ENCODE measurements at places on chromosomes 16 and 17.

- peak; percentile 25 for DNase-seq
Observed at GRCh38 chr17:38601539-38602351, 4.0 kb downstream of the SRCIN1 start.

GRCh38 chr16:46721885-46722284 is 26.3 kb downstream of the MYLK3 start:
- DNase-seq, result peak; percentile 6

DNA sequence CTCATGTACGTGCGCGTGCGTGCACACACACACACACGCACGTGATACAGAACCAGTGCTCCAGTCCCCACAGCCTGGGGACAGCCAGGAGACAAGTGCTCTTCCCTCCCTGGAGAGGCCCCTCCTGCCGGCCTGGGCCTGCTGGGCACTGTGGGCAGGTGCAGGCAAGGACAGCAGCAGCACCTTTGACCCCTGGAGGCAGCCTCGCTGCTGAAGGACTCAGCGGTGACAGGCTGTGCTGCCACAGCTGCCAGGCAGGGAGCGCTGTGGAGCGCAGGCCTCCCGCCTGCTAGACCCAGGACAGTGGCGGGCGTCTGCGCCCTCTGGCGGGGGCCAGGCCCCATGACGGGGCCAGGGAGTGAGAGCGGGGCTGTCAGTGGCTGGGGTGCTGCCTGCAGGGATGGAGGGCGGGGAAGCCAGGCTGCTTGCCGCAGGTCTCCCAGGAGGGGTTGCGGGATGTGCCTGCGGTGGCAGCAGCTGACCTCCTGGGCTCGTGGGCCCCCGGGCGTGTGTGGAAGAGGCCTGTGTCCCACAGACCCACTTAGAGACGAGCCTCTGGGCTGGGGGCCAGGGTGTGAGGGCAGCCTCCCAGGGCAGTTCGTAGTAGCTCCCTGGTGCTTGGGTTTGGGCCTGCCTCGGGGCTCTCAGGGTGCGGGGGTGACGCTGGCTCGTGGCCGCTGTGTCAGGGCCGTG is 63.5 kb upstream of the PVALEF start:
- DNase-seq, result peak; percentile 47

GRCh38 chr17:50347117-50347893 is 1.4 kb downstream of the XYLT2 start:
- no peak for DNase-seq

DNA sequence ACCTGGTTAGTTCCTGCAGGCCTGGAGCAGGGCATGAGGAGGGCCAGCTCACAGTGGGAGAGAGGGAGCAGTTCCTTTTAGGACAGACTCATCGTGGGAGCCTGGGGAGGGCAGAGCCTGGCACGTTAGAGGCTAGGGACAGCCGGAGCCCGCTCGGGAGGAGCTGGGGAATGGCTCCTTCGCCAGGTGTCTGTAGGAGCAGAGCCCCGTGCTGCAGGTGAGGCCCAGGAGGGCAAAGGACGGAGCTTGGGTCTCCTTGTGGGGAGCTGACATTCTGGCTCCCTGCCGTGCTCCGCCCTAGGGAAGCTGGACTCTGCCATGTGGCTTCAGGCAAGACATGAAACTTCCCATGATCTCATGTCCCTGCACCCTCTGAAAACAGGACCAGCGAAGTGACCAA is 18.7 kb upstream of the MTSS2 start:
- DNase-seq, result no peak

GRCh38 chr17:80730739-80731138 is 186.1 kb downstream of the RPTOR start:
- DNase-seq, result no peak

GRCh38 chr16:68492543-68493411 is 44.5 kb upstream of the SMPD3 start:
- no peak for DNase-seq

GRCh38 chr16:79848719-79849118 is 248.2 kb upstream of the MAF start:
- no peak for DNase-seq

GRCh38 chr16:57314161-57314785 is 29.8 kb upstream of the PLLP start:
- DNase-seq, result no peak

DNA sequence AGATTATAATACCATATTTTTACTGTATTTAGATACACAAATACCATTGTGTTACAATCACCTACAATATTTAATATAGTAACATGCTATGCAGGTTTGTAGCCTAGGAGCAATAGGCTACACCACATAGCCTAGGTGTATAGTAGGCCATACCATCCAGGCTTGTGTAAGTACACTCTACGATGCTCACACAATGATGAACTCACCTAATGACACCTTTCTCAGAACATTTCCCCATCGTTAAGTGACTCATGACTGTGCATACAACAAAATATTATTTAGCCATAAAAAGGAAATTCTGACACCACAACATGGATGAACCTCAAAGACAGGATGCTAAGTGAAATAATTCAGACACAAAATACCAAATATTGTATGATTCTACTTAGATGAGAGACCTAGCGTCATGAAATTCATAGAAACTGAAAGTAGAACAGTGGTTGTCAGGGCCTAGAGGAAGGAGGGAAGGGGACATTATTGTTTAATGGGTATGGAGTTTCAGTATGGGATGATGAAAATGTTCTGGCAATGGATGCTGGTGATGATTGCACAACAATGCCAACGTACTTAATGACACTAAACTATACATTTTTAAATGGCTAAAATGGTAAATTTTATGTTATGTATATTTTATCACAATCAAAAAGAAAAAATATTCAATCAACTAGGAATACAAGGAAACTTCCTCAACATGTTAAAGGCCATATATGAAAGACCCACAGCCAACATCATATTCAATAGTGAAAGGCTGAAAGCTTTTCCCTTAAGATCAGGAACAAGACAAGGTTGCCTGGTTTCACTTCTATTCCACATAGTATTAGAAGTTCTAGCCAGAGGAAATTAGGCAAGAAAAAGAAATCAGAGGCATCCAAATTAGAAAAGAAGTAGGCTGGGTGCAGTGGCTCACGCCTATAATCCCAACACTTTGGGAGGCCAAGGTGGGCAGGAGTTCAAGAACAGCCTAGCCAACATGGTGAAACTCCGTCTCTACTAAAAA is 5.9 kb upstream of the C16orf87 start:
- no peak for DNase-seq

DNA sequence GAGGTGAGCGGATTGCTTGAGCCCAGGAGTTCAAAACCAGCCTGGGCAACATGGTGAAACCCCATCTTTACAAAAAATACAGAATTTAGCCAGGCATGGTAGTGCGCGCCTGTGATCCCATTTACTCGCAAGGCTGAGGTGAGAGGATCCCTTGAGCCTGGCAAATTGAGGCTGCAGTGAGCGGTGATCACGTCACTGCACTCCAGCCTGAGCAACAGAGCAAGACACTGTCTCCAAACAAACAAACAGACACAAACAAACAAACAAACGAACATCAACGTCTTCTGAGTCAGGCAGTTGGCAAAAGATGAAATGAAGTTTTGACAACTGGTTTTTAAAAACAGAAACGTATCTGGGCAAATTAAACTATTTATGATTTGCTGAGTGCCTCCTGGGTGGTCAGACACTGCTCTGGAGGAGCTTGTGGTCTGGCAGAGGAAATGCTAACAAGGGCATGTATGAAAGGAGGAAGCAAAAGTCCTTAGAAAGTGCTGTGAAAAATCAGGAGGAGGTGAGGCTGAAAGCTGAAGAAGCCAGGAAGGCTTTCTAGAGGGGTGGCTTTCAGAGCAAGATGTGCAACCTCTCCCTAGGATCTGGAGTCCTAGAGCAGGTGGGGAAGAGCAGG is 10.2 kb upstream of the KRT20 start:
- no peak for DNase-seq

GRCh38 chr17:20206068-20206467 is 196.9 kb downstream of the SPECC1 start:
- no peak for DNase-seq

DNA sequence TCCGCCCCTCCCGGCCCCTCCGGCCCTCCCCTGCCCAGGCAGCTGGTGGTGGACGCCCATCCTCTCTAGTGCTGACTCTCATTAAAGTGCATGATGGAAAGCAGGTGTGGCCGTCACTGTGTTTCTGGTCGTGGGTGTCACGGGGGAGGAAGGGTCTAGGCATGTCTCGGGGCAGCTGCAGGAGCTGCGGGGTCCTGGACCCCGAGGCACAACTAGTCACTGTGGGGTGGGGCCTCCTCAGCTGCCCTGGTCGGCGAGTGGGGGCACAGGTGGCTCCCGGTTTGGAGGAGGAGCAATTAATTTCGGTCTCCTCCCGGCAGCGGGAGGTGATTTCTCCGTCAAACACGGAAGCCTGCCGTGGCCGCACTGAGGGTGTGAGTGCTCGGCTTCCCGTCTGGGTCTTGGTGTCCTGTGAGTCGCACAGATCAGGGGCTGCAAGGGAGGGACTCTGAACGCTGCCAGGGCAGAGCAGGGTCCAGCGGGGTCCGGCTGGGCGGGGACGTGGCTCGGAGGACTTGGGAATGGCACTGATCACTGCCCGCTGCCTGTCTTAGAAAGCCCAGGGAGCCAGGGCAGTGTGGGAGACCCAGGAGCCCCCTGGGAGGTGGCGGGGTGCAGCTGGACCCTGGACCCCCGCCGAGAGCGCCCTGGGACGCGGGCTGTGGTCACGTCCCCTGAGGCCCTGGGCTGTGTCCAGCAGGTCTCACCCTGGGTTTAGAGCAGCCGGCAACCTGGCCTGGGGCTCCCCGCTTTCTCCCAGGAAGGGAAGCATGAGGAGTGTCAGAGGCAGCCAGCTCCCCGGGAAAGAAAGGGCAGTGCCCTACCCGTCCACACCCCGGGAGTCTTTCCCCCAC is 3.3 kb downstream of the TPSD1 start:
- no peak for DNase-seq

GRCh38 chr17:66025551-66025950 is 166.4 kb downstream of the CEP112 start:
- DNase-seq, result no peak

GRCh38 chr17:17066021-17066420 is 23.8 kb downstream of the MPRIP start:
- DNase-seq, result no peak

- DNase-seq, result no peak
Observed at GRCh38 chr17:43529947-43530287, 16.2 kb downstream of the ETV4 start.

- no peak for DNase-seq
Observed at GRCh38 chr17:56358651-56359050, 205.4 kb downstream of the ANKFN1 start.

DNA sequence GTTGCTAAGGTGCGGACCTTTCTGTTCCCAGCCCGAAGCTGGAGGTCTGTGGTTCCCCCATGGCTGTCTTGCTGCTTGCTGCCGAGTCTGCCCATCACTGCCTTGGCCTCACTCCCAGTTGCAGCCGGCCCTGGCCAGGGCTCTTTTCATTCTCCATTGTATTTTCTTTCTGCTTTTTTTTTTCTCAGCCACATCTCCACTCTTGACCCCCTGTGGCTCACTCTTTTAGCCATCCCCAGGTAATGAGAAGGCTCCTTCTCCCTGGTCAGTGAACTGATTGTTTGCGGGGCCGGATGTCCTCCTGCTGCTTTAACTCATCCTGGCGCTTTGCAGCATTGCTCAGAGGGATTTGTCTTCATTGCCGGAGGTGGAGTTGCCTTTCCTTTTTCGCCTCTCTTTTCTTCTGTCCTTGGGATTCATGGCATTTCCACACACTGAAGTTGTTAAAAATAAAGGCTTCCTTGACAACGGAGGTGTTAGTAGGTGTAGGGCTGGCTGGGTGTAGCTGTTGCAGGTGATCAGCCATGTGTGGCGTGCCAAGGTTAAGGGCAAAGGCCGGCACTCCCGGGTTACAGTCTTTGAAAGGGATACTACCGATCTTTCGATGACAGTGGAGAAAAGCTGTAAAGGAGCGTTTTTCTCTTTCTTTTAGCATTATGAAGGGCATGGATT is 34.1 kb downstream of the MAP2K6 start:
- no peak for DNase-seq

- DNase-seq, result no peak
Observed at GRCh38 chr17:59851439-59852375, 41.0 kb downstream of the TUBD1 start.

- DNase-seq, result no peak
Observed at GRCh38 chr16:15620611-15621195, 22.3 kb downstream of the MARF1 start.

DNA sequence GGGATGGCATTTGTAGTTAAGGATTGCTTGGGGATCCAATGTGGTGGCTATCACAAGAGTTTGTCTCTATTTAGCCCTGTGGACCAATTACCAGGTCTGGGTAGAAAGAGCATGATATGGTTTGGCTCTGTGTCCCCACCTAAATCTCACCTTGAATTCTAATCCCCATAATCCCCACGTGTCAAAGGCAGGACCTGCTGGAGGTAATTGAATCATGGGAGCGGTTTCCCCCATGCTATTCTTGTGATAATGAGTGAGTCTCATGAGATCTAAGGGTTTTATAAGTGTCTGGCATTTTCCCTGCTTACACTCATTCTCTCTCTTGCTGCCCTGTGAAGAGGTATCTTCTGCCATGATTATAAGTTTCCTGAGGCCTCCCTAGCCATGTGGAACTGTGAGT is 86.4 kb upstream of the HS3ST4 start:
- DNase-seq, result no peak

DNA sequence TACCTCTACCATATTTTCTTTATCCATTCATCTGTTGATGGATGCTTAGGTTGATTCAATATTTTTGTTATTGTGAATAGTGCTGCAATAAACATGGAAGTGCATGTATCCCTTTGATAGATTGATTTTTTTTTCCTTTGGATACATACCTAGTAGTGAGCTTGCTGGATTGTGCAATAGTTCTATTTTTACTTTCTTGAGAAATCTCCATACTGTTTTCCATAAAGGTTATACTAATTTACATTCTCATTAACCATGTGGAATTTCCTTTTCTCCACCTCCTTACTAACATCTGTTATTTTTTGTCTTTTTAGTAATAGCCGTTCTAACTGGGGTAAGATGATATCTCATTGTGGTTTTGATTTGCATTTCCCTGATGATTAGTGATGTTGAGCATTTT is 124.6 kb upstream of the TOX3 start:
- DNase-seq, result no peak

- no peak for DNase-seq
Observed at GRCh38 chr16:78097548-78097947, 1.9 kb upstream of the WWOX start.

DNA sequence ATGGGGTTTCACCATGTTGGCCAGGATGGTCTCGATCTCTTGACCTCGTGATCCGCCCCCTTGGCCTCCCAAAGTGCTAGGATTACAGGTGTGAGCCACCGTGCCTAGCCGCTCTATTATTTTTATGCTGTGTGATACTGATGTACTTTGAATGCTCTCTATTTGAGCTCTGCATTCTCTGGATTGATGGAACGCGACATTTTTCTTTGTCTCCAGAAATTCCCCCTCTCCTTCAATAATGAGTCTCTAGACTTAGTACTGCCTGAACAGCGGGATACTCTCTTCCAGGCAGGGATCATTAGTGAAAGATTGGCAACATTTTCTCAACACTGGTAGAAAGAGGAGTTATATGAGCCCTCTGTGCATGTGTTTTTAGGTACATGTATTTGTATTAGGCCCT is 93.3 kb upstream of the CLEC3A start:
- no peak for DNase-seq

GRCh38 chr16:56357765-56358322 is 67.5 kb downstream of the AMFR start:
- DNase-seq, result no peak

GRCh38 chr17:44062871-44063270 is 3.6 kb downstream of the LSM12 start:
- DNase-seq, result no peak
